ENCODE measurements at places on chromosomes 13 and 19.

- no peak for DNase-seq
These were observed 73.1 kb downstream of the KCTD12 start for GRCh38 chr13:76813000-76813691.

- no peak for DNase-seq
These were observed 1.3 kb downstream of the NECTIN2 start for GRCh38 chr19:44847144-44848035.

DNA sequence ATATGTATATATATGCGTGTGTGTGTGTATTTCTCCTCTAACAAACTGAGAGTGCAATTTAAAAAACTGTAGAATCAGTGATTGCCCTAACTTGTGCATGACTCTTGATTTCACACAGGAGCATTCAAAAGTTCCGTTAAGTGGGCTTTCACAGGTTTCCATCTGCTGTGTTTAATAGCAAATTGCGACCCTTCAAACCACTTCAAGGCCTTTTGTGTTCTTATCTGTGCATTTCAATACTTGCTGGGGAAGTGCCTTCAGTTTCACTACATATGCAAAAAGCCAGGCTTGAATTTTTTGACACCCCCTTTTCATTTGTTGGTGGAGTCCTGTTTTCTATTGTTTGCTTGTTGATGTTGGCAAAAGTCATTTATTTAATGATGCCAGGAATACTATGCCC lies 158.0 kb downstream of the TM9SF2 start:
- no peak for DNase-seq

DNA sequence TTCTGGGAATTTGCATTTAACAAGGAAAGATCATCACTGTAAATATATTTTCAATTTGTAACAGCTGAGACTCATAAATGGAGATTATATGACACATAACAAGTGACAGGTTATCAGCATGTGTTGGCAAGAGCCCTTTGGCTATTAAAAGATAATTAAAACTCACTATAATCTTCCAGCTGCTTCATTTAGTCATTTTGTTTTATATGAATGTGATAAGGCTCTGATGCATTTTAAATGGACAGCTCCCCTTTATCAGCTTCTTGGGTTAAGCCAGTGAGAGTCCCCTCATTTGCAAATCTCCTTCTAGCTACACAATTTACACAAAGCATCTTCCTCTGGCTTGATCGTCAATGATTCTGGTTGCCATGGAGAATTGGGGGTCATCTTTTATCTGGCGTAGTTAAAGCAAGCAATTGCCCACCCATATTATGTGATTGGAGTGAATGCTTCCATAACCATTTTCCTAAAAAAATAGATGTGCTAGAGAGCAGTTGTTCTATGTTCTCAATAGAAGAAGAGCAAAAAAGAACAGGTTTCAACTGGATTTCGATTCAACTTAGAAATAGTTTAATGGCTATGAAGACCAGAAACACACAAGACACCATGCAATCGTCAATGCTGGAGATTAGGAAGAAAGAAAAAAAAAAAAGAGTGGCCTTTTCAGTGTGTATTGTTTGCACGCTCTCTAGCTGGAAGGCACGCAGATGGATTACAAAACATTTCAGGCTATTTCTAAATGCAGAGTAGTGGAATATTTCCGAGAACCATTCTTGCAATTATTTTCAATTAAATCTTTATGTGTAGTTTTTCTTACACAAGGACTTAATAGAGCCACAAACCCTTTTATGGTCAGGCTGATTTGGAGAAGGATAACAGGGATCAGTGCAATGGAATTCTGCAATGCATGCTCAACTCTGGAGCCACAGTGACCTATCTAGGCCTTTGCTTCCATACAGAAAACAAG lies 27.4 kb downstream of the STARD13 start:
- no peak for DNase-seq

GRCh38 chr19:1913781-1914577 lies 8.8 kb downstream of the ADAT3 start:
- DNase-seq: no peak

DNA sequence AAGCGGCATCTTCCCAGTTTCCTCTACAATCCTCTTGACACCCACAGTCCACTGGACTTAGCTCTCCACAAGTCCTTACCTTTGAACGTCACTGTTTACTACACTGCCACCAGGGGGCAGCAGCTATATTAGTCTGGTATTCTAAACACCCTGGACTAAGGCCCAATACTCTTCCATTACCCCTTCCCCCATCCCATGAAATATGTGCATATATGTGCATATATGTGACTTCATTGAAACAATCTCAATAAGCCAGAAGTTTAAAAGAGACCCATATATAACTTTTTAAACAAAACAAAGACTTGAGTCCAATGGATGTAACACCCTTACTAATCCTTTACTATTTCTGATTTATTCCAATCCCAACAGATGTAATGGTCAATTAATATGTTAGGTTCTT lies 15.5 kb downstream of the GGACT start:
- DNase-seq: peak; percentile 74

DNA sequence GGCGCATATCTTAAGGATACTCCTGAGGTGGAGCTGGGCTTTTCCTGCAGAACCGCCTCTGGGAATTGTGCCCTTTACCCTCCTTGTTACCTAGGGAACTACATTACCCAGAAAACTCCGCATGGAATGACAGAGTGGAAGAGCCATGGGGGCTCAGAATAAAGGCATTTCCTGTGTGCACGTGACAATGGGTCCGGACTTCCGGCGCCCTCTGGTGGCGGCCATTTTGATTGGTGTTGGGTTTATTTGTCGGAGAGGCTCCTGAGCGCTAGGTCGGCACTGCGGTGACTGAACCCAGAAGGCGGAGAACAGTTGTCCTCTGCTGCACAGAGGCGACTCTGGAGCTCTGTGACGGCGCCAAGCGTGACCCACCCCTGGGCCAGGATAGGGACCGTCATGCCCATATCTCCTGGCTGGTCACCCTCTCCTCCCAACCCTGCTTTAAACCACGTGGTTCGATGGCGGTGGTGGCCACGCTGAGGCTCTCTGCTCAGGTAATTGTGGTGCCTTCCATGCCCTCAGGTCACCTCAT lies at the start of gene ZNF587B:
Gene ZNF587B, plus strand, starts transcription at position 229 of the 532 bp plus-strand sequence. Its CDS starts 230 bp downstream, at position 459.
- peak; percentile 34 for DNase-seq

DNA sequence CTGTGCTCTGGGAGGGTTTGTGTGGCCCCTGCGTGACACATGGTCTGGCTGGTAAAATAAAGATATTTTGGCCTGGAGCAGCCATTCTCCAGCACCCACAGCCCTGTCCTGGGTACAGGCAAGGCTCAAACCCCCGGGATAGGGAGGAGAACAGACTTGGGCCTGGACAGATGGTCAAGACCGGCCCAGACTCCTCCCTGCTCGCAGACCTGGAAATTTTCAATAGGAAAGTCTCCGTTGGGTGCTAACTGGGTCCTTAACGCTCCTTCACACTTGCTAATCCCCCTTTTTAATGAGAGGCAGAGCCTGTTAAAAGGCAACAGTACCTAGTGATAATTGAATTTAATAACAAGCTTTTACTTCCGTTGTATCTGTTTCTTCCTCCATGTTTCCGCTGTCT lies 2.5 kb downstream of the PALM start:
- DNase-seq: no peak

GRCh38 chr19:48455908-48456562 lies 661 bp downstream of the KCNJ14 start:
- DNase-seq: no peak

DNA sequence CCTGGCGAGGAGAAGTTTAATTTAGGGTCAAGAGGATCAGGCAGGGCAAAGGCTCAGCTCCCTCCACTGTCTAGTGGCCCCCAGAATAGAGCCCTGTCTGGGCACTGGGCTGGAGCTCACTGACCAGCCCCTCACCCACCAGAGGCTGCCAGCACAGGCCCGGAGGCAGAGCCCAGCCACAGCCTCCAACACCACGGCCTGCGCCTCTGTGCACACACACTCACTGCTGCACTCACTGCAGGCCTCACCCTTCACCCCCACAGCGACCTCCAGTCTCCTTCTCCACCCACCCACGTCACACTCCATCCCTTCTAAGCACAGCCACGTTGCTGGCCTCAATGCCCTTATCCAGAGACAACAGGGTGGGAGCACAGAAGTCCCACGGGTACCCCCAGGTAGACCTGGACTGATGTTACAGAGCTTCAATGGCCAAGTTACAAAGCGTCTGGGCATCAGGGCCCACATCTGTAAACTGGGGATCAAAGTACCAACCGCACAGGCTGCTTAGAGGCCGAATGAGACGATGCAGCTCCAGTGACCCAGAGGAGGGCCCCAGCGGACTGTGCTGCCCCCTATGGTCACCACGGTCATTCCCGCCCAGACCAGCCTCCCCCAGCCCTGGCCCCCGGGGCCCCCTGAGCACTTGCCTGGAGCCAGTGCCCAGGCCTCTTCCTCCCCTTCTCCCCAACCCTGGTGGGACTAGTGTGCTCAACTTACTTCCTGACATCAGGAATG lies 4.5 kb upstream of the PRKD2 start:
- DNase-seq: no peak

GRCh38 chr13:39450176-39450575 lies 152.8 kb downstream of the LHFPL6 start:
- DNase-seq: no peak

GRCh38 chr13:111947026-111947810 lies 119.7 kb upstream of the SOX1 start:
- DNase-seq: no peak

GRCh38 chr19:5711025-5711424 lies 8.9 kb downstream of the LONP1 start:
- DNase-seq: no peak

- no peak for DNase-seq
These were observed 34.1 kb downstream of the ELL start for GRCh38 chr19:18487576-18488402.

GRCh38 chr19:4524808-4525562 lies 6.7 kb upstream of the PLIN4 start:
- peak; percentile 69 for DNase-seq

DNA sequence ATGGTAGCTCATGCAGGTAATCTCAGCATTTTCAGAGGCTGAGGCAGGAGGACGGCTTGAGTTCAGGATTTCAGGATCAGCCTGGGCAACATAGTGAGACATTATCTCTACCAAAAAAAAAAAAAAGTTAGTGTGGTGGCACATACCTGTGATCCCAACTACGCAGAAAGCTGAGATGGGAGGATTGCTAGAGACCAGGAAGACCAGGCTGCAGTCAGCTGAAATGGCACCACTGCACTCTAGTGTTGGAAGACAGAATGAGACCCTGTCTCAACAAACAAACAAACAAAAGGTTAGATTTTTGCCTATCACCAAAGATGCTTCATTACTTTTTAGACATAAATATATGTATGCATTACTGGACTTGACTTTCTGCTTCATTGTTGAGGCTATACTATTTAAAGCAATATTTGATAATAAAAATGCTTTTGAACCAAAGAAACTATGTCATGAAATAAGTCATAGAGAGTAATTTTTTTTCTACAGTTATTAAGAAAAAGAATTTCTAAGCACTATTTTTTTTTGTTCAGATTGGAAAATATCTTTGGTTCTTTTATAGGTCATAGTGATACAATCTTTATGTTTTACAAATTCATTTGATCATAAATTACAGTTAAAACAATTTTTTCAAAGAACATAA lies 1180.1 kb upstream of the ATXN8OS start:
- no peak for DNase-seq

GRCh38 chr13:43428545-43429296 lies 358.1 kb downstream of the ENOX1 start:
- DNase-seq: no peak

GRCh38 chr19:10603873-10604459 lies 16.9 kb upstream of the AP1M2 start:
- peak; percentile 36 for DNase-seq

DNA sequence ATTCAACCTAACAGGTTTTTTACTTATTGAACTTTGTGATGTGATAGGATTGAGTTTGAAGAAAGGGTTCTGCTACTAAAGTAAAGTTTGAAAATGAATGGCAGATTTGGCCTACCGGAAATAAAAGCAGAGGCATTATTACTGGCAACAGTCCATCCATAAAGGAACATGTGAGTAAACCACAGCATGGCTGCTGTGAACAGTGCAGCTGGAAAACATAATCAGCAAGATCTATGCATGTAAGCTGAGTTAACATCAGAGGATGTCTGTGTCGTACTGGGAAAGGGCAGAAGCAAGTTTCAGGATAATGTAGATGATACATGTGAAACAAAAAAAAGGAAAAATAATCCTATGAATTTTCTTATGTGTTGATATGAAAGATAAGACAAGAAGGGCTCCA lies 87.6 kb downstream of the CYSLTR2 start:
- DNase-seq: no peak

DNA sequence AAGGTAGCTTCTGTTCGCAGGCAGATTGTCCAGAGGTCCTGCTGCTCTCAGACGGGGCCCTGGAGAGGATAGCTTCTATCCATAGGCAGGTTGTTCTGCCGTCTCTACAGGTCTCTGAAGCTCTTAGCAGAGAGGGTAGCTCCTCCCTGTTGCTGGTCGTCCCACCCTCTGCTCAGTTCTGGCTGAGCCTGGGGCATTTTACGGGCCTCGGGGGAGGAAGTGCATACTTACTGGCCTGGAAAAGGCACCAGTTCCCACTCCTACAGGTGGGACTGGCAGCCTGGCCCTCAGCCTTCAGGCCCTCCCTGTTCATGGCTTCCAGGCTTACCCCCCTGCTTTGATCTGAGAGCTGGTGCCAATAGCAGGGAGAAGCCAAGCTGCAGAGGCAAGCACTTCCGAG lies 42.3 kb downstream of the USPL1 start:
- no peak for DNase-seq

- DNase-seq: no peak
These were observed 56.6 kb downstream of the TUBGCP3 start for GRCh38 chr13:112531263-112531794.

DNA sequence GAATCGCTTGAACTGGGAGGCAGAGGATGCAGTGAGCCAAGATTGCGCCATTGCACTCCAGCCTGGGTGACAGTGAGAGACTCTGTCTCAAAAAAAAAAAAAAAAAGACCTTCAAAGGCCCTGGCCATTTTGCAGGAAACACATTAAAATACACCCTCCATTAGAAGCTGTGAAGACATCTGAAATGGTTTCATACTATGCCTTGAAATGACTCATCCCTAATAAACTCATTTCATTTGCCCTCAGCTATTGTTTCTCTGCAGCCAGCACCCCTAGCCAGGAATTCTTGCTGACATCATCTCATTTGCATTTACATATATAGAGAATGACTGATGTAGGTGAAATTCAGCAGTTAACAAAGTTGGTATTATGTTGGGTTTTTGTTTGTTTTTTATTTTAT lies 8.7 kb downstream of the EML2 start:
- DNase-seq: no peak

GRCh38 chr13:111505175-111505777 lies 184.8 kb downstream of the TEX29 start:
- DNase-seq: no peak

DNA sequence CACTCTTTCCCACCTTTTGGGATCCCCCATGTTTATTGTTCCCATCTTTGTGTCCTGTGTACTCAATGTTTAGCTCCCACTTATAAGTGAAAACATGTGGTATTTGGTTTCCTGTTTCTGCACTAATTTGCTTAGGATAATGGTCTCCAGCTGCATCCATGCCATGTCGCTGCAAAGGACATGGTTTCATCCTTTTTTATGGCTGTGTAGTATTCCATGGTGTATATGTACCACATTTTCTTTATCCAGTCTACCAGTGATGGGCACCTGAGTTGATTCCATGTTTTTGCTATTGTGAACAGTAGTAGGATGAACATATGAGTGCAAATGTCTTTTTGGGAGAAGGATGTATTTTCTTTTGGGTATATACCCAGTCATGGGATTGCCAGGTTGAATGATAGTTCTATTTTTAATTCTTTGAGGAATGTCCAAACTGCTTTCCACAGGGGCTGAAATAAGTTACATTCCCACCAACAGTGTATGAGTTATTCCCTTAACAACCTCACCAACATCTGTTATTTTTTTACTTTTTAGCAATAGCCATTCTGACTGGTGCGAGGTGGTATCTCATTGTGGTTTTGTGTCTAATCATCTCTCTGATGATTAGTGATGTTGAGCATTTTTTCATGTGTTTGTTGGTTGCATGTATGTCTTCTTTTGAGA lies 55.7 kb upstream of the MEDAG start:
- DNase-seq: no peak
